ENCODE measurements at places on chromosomes 2 and 18.

- no peak for DNase-seq
Measured at GRCh38 chr2:172011812-172012575, 12.2 kb downstream of the METAP1D start.

GRCh38 chr2:796141-796985, 119.2 kb upstream of the TMEM18 start:
- DNase-seq, result no peak

GRCh38 chr18:75341267-75341666, 86.2 kb downstream of the SMIM21 start:
- DNase-seq, result no peak

DNA sequence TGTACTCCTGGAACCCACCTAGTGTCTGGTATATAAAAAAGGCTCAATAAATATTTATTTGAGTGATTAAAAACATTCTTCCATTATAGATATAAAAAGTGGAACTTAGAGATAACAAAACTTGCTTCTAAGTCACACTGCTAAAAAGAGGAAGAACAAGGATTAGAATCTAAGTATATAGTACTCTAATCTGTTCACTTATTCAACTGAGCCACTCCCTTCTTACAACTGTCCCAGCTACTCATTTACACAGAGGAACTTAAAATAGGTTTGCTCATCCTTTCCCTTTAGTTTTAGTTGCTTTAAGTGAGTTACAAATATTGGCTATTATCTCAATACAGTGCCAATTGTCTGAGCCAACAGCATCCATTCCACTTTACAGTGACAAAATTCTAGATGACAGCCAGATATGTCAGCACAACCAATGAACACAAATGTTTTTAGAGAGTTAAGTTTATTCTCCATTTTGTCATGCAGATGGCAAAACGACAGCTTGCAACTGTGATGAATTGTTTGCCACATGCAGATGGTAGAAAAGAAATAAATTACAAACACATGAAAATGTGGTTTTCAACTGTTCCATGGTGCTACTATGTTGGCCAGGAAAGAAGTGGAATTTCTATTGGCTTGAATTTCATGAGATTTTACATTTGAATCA, 280.7 kb upstream of the ZC3H15 start:
- DNase-seq, result no peak

GRCh38 chr2:236593531-236593930, 23.9 kb downstream of the ACKR3 start:
- DNase-seq, result no peak

- no peak for DNase-seq
Measured at GRCh38 chr2:217066510-217067270, 206.8 kb upstream of the TNP1 start.

GRCh38 chr2:166381-166780, 97.5 kb downstream of the SH3YL1 start:
- no peak for DNase-seq

GRCh38 chr18:64037812-64038414, 68.0 kb downstream of the SERPINB8 start:
- DNase-seq, result no peak

DNA sequence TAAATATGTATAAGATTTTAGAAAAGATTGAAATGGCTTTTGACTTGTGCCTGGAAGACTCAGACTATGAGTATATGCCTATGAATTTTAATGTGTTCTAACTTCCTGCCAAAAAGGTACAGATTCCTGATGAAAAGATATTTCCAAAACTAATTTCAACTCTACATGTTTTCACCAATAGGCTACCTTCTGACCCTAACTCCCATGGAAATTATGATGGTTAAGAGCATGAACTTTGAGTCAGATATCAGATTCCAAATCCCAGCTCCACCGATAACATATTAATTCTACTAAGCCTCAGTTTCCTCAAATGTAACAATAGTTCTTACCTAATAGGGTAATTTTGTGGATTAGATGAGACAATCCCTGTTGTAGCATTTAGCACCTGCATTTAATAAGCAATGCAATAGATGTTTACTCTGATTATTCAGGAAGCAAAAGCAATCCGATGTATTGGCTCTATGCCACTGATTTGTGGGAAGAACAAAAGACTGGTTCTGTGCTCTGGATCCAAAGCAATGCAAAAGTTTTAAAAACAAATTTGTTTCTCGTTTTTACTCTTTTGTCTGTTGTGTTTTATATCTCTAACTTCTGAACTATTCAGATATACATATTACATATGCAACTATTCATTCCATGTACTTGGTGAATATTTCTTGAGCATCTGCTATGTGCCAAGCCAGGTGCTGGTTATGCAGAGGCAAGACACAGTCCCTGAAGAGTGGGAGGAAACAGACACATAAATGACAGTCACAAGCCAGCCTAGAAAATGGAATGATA, 115.4 kb downstream of the GATA6 start:
- no peak for DNase-seq

DNA sequence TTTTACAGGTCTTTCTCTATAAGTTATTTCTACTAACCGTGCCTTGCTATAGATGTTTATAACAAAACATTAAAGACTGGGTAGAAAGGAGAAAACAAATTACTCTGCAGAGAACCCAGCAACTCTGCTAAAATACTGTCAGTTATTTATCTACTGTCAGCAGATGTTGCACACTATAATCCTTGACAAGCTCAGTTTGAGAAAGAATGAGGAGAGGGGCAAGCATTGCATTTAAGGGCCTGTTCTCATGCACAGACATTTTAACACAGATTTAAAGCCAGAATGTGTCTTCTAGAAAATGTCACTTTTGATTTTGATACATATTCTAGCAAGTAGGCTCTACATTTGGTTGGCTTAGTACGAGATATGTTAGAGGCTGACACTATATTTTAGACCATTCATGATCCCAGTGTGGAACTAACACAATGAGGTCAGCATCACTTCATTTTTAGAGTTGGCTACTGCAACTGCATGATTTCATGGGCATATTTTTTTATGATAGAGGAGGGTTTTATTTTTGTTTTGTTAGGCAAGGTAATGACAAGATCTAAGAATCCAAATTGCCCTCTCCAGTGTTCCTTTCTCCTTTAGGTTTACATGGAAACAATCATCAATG, 516.4 kb downstream of the ZEB2 start:
- no peak for DNase-seq

- DNase-seq, result no peak
Measured at GRCh38 chr2:173109253-173110188, 33.9 kb downstream of the MAP3K20 start.

- DNase-seq, result no peak
Measured at GRCh38 chr18:26874283-26874682, 8.8 kb upstream of the AQP4 start.

- no peak for DNase-seq
Measured at GRCh38 chr2:198297350-198297749, 493.0 kb downstream of the PLCL1 start.

GRCh38 chr2:59461127-59461526, 1092.3 kb downstream of the BCL11A start:
- DNase-seq, result no peak

GRCh38 chr2:191917967-191918651, 71.2 kb upstream of the CAVIN2 start:
- DNase-seq, result no peak

DNA sequence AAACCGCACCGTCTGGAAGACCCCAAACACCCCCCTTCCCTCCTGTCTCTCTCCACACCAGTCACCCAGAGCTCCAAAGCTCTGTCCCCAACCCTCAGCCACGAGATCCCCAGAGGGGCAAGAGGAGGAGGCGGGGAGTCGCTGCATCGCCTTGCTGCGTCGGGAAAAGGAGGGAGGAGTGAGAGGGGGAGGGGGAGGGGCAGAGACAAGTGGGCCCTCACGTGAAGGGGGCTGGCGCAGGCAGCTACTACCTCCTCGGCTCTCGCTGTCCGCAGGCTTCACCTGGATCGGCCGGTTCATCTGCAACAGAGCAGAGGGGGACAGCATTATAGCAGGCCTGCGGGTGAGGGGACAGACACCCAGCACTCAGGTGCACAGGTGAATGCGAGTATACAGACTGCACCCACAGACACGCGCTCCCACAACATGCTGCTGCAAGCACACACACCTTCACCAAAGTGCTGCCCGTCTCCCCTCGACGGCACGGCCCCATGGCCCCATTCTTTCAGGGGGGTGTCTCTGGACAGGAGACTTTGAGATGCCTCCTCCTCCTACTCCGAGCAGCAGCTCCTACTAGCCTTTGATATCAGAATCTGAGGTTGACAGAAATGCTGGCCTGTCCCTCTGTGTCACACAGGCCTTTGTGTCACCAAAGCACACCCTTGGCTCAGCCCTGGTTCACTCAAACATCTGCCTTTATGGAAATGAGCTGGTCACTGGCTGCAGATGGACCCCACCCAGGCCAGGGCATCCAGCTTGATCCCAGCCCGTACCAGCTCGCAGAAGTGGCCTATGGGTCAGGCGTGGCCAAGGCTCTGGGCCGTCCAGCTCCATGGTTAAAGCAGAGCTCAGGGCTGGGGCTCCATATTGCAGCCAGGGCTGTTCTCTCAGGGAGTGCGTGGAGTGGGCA, 243.8 kb downstream of the CELF4 start:
- no peak for DNase-seq

DNA sequence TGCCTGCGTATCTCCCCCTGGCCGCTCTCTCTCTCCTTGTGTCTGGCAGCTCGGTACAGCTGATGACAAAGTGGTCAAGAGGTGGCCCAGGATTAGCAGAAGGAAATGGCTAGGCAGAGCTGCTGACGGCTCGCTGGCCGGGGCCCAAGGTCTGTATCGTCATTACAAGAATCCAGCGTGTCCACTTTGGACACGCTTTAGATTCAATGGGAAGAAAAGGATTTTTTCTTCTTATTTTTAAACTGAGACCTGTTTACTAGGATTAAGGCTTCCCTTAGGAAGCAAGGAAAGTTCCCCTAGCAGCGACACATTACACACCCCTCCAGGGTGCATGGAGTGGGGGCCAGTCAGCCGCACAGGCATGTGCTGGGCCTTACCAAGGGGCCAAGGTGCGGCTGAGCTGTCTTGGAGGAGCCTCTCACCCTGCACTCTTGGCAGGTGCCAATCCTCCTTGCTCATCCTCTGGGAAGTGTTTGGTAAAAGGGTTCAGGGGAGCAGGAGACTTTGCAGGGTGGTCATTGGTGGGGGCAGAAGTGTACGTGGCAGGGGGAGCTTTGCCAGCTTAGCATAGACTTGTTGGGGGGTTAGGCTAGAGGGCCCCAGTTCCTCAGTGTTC, 76.8 kb downstream of the POLR1A start:
- no peak for DNase-seq

DNA sequence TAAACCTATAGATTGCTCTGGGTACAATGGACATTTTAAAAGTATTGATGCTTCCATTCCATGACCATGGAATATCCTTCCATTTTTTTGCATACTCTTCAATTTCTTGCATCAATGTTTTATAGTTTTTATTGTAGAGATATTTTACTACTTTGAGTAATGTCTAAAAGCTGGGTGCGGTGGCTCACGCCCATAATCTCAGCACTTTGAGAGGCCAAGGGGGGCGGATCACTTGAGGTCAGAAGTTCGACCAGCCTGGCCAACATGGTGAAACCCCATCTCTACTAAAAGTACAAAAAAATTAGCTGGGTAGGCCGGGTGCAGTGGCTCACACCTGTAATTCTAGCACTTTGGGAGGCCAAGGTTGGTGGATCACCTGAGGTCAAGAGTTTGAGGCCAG, 88.5 kb downstream of the TLK1 start:
- no peak for DNase-seq
